ENCODE measurements at places on chromosomes 4 and X. TPM values are rescaled to one million over a fixed set of nuclear protein-coding genes. Genes with fewer than 3 reads are reported as not detected.

The KCNIP4 gene
- total RNA-seq = not detected

The SLC16A2 gene
- total RNA-seq = 2.0 TPM

The FSTL5 gene
- 0.98 TPM for total RNA-seq

The GLOD5 gene
- total RNA-seq = not detected

The NIPAL1 gene
- total RNA-seq = 1.1 TPM

The TAB3 gene
- total RNA-seq = 13.1 TPM

The F8A3 gene
- 3.9 TPM for total RNA-seq

The TCEAL5 gene
- total RNA-seq = not detected

The SHROOM4 gene
- total RNA-seq = 63.4 TPM

The HSFX4 gene
- not detected for total RNA-seq

The POU3F4 gene
- total RNA-seq = not detected

The TDO2 gene
- not detected for total RNA-seq

The SSX4 gene
- total RNA-seq = not detected

The SH3RF1 gene
- 19.9 TPM for total RNA-seq

The BTK gene
- not detected for total RNA-seq

The BEX3 gene
- total RNA-seq = 111 TPM

The ARFIP1 gene
- total RNA-seq = 35.8 TPM

The TSPAN7 gene
- 9.6 TPM for total RNA-seq

The SPARCL1 gene
- 3.6 TPM for total RNA-seq

The H2BW2 gene
- total RNA-seq = not detected

The SERPINA7 gene
- total RNA-seq = not detected

The CITED1 gene
- not detected for total RNA-seq

The ADH1A gene
- not detected for total RNA-seq

The RRH gene
- total RNA-seq = not detected

The PRKG2 gene
- under 0.01 TPM for total RNA-seq

The KIT gene
- 21.4 TPM for total RNA-seq

The MGAT4D gene
- not detected for total RNA-seq

The SPON2 gene
- 1.3 TPM for total RNA-seq

The GPR173 gene
- 1.9 TPM for total RNA-seq

The SLC6A14 gene
- total RNA-seq = not detected

The LIMCH1 gene
- total RNA-seq = 53.1 TPM

The PDZD4 gene
- total RNA-seq = 0.33 TPM

The CAPN6 gene
- not detected for total RNA-seq

The RNF175 gene
- total RNA-seq = not detected

The AKAP4 gene
- under 0.01 TPM for total RNA-seq

The TCEAL9 gene
- total RNA-seq = 93.4 TPM

The CT45A10 gene
- not detected for total RNA-seq

The PSAPL1 gene
- not detected for total RNA-seq

The PRDM5 gene
- 8.2 TPM for total RNA-seq

The CFAP47 gene
- total RNA-seq = not detected

The HHIP gene
- total RNA-seq = 854 TPM

The CENPVL1 gene
- total RNA-seq = not detected

The RXFP1 gene
- not detected for total RNA-seq

The ATP1B4 gene
- total RNA-seq = not detected

The PNMA6A gene
- total RNA-seq = 1.3 TPM

The SLC10A4 gene
- 0.10 TPM for total RNA-seq

The RHOXF2B gene
- total RNA-seq = not detected

The CDK16 gene
- total RNA-seq = 99.8 TPM

The ATP5ME gene
- 97.7 TPM for total RNA-seq

The CTAG1A gene
- not detected for total RNA-seq

The RPL10 gene
- total RNA-seq = 3,696 TPM

The MFAP3L gene
- total RNA-seq = 1.1 TPM

The UTP14A gene
- 26.1 TPM for total RNA-seq

All from vein endothelial cell (primary cell).